Activated CD4-positive, CD25-positive, alpha-beta regulatory T cell (primary cell): ENCODE measurements at places on chromosomes 1 and 21.

GRCh38 chr1:201184307-201185122 is 6.1 kb upstream of the IGFN1 start:
- DNase-seq: no peak

DNA sequence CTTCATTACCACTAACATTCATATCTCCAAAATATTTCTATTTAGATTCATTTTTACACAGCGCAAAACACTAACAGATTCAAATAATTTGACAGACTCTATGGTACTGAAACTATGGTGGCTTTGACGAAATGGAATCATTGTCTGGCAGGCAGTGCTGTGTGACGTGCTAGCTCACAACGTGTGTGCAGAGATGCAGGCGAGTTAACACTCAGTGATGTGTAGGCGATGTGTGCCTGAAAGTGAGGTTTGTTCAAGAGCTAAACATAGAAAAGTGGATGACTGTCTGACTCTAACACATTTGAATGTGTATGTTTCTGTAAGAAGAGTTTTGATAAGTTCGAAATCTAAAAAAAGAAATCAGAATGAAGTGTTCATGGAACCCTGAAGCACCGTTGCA is 97.7 kb downstream of the RYR2 start:
- DNase-seq: no peak

- DNase-seq: no peak
These were observed 32.1 kb upstream of the SCYL3 start for GRCh38 chr1:169925505-169926482.

GRCh38 chr1:33586106-33586505 is 113.7 kb downstream of the ZSCAN20 start:
- DNase-seq: no peak

DNA sequence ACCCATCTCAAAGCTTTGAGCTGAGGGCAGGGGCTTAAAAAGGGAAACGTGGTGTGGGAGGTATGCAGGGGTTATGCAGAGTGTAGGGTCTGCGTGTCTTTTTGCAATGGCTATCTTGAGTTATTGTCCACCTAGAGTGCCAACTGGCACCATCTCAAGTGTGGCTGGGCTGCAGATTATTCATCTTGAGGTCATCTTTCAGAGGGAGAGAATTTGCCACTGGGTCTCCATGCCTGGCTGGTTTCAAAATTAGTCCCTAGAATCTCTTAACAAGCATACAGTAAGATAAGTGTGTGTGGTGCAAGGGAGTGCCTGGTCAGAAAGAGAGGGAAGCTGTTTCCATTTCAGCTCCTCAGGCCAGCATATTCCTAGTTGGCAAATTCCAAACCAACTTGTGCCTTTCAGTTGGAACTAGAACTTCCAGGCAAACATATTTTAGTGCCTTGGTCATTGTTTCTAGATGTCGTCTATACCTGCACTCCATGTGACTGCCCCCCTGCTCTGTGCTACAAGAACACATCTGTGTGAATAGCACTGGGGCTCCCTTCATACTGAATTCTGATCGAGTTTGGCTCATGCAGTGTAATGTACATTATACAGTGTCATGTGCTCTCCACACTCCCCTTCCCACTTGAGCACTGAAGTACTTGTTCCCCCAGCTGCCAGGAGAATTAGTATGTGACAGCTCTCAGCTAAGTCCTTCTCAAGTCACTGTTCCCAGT is 5.0 kb upstream of the OR2T8 start:
- DNase-seq: no peak

- no peak for DNase-seq
These were observed 4.9 kb upstream of the PROX1 start for GRCh38 chr1:213982672-213983492.

- no peak for DNase-seq
These were observed 102.4 kb downstream of the PTGER3 start for GRCh38 chr1:70945251-70945650.

GRCh38 chr1:233721004-233721595 is 107.2 kb downstream of the KCNK1 start:
- DNase-seq: no peak

DNA sequence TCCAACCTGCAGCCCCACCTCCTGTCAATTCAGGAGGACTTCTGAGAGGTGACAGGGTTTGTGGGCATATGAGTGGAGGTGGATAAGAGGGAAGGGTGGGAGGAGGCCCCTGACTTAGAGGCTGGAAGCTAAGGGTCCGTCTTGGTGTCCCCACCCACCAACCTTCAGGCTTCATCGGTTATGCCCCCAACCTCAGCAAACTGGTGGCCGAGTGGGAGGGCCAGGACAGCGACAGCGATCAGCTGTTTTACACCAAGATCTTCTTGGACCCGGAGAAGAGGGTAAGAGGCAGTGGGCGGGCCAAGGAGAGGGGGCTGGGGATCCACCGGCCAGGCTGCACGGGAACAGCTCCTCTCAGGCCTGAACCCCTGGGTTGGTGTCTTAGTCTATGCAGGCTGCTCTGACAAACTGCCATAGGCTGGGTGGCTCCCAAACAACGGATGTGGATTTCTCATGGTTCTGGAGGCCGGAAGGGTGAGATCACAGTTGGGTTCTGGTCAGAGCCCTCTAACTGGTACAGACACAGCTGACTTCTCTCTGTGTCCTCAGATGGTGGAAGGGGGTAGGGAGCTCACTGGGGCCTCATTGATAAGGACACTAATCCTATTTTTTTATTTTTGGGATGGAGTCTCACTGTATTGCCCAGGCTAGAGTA is 18.1 kb downstream of the PLOD1 start:
- DNase-seq: no peak

GRCh38 chr1:52158218-52158617 is 16.3 kb downstream of the ZFYVE9 start:
- DNase-seq: no peak

GRCh38 chr1:193799948-193800690 is 613.7 kb upstream of the B3GALT2 start:
- DNase-seq: no peak

DNA sequence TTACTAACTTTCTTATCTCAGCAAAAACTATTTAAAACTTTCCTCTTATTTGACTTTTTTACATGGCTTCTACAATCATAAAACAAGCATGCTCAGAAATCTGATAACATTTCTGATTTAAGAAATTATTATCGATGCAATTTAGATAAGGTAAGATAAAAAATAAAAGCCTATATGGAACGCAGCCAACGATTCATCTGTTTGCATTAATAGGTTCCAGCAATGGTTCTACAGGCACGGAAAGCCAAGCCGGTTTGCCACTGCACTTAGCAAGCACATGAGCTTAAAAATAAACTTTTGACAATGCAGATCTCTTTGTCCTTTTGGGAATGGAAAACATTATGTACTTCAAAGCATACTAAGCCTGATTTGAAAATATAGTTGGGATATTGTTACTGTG is 77.5 kb upstream of the KCNK2 start:
- no peak for DNase-seq

DNA sequence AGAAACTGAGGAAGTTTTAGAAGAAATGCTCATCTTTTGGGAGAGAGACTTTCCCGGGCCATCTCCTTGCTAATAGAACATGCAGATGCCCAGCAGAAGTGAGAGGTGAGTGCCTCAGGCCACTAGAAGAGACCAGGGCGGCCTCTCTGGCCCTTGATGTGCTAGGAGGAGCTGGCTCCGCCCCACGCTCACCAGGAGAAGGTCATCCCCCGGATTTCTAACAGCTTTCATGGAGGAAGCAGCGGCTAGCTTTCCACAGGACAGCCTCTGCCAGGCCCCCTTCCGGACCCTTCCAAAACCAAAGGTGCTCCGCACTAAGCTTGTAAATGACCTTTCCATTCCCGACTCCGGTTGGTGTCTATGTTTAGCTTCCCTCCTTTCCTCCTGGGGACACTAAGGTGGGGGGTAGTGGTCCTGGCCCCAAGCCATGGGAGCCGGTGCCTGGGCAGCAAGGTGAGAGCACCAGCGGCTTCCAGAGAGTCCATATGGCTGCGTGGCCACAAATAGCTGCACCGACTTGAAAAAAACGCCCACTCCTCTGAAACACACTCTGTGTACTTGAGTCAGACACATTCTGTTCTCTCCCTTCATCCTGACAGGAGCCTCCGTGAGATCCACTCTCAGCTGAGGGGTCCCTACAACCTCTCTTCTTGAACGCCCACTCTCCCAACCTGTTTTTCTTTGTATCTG is 249.9 kb downstream of the TNR start:
- DNase-seq: no peak

- no peak for DNase-seq
These were observed 55.8 kb upstream of the ATP2B4 start for GRCh38 chr1:203570805-203571204.

GRCh38 chr1:74193908-74194307 is 4.1 kb downstream of the LRRIQ3 start:
- DNase-seq: no peak

- DNase-seq: no peak
These were observed 25.0 kb downstream of the KANK4 start for GRCh38 chr1:62294261-62294660.
